ENCODE measurements at places on chromosomes 12 and 14. TPM values are rescaled to one million over a fixed set of nuclear protein-coding genes. Genes with fewer than 3 reads are reported as not detected.

DNA sequence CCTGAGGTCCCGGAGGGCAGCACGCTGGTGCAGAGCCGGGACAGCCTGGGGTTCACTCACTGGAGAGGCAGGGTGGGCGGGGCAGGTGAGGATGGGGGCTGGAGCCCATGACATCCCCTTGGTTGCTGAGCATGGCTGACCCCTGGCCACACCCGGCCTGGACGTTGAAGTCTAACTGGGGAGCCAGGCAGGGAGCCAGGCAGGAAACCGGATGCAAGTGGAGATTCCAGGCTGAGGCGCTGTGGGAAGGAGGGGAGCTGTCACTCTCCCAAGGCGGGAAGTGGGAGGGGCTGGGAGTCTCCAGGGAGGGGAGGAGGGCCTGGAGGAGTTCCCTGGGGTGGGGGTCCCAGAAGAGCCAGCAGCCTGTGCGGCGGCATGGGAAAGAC, 7.7 kb upstream of the INF2 start:
- DNase-seq = peak; percentile 46

GRCh38 chr12:85733984-85734383, 102.2 kb downstream of the RASSF9 start:
- DNase-seq = no peak

DNA sequence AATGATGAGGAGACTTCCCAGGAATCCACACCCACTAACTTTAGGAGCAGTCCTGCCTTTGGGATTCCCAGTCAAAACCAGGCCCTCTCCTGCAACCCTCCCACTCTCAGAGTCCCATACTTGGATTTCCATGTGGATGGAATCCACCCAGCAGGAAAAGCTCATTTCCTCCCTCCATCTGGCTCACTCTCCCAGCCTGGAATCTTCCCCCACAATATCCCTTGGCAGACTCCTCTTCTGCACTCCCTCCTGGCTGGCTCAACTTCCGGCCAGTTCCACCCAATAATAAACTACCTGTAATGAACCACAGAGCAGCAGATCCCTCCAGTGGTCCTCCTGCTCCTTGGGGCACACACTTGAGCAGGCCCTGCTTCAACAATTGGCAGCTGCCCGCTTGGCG, 102.8 kb upstream of the EGLN3 start:
- no peak for DNase-seq

DNA sequence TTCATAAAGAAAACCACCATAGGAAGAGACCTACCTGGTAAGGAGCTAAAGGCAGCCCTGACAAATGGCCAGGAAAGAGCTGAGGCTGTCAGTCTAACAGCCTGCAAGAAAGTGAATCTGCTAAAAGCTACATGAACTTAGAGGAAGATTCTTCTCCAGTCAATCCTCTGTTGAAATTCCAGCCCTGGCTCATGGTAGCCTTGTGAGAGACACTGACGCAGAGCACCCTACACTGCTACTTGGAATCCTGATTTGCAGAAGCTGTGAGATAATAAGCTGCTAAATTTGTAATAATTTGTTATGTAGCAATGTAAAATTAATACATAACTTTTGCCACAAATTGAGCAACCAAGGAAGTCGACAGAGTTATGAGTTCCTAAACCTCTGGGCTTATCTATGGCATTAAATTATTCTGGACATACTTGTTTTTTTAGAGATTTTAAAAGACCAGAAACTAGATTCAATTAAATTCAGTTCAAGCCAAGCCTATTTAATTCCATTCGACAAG, 257.0 kb downstream of the ETNK1 start:
- DNase-seq = no peak

STAC3 gene
- 12.1 TPM for total RNA-seq

KLHL42 gene
- 65.3 TPM for total RNA-seq

SOAT2 gene
- total RNA-seq = not detected

RNASE1 gene
- not detected for total RNA-seq

Measured in glutamatergic neuron (in vitro differentiated cells).